ENCODE measurements at places on chromosomes 13 and 19.

GRCh38 chr19:49869009-49869483 is 1.7 kb upstream of the PNKP start:
- DNase-seq = no peak

- DNase-seq = no peak
Observed at GRCh38 chr13:25463496-25463895, 91.7 kb downstream of the ATP8A2 start.

- DNase-seq = no peak
Observed at GRCh38 chr19:4582980-4583842, 23.7 kb upstream of the SEMA6B start.

DNA sequence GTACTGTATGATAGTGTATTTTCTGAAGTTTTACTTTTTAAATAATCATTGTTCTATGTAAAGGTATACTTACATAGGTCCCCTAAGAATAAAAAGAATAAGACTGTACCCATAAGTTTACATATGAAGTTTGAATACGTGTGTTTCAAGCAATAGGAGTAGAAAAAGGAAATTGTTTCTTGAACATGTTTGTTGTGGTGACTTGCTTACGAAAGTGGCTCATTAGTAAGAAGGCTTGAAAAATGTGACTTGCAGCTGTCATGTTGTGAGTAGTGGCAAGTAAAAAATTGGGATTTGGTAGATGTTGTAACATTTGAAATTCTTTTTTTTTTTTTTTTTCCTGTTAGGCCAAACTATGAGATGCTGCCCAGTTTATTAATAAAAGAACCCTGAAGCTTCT is 203.3 kb downstream of the LMO7 start:
- DNase-seq = no peak

DNA sequence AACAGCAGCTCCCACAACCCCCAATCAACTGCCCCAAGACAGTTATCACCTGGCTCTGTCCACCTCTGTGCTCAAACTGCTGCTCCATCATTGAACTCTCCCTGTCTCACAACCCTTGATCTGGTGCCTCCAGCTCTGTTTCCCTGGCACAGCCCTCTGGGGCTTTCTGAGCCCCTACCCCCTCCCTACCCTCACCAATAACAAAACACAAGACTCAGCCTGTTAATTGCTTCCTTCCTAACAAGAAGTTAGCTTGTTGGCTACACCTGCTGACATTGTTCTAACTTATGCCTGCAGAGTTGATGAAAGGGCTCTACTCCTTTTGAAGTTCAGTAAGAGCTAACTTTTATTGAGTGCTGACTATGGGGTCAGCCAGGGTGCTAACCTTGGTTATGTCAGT is 99.4 kb upstream of the FNDC3A start:
- no peak for DNase-seq

DNA sequence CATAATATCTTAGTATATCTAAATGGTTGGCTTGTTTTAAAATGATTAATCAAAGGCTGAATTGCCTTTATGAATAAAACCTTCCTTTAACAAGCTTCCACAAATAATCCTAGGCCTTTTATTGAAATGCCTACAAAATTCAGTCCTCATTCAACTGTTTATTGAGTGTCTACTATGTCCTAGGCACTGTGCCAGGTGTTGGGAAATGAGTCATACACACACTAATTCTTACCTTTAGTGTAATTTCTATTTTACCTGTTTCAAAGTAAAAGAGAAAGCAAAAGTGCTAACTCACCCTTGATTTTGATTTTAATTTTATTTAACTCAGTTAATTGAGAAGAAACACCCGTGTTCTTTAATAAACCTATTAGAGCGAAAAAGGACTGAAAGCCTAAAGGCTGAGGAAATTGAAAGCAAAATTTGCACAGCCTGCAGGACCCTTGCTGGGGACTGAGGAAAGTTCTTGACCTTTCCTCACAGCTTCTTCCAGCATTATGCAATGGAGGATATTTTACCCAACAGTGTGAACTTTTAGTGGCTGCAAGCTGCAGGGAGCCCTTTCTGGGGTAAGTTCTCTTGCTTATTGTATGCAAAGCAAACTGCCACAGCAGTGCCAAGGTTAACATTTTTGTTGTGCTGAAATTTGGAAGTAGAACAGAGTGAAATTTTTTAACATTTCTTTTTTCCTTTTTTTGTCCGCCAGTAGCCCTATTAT is 83.1 kb downstream of the B3GLCT start:
- DNase-seq = no peak

- no peak for DNase-seq
Observed at GRCh38 chr13:34207334-34207733, 389.4 kb downstream of the RFC3 start.

DNA sequence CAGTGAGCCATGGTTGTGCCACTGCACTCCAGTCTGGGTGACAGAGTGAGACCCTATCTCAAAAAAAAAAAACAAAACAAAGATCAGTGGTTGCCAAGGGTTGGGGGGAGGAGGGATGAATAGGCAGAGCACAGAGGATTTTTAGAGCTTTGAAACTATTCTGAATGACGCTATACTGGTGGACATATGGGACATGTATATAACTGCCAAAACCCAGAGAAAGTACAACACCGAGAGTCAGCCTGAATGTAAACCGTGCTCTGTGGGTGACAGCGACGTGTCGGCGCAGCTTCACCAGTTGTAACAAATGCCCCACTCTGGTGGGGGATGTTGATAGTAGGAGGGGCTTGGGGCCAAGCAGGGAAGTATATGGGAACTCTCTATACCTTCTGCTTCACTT is 32.9 kb downstream of the ZIC5 start:
- no peak for DNase-seq

DNA sequence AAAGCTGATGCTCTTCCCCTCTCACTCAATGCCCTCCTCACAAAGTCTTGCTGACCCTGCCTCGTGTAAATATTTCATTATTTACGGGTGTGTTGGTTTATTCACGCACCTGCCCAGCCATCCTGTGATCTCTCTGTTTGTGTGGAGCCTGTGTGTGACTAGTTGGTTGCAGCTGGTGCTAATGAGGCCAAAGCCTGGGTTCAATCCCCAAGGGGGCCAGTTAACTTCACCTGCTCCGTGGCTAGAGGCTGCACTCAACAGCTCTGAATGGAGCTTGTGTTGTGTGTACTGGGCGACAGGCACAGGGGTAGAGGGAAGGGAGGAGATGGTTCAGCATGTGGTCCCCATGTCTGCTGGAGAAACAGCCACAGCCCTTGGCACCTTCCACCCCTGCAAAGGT is 109.5 kb downstream of the DNAJC15 start:
- no peak for DNase-seq

GRCh38 chr13:58729361-58729760 is 1097.8 kb downstream of the PCDH17 start:
- DNase-seq = no peak

- no peak for DNase-seq
Observed at GRCh38 chr19:22526661-22527272, 104.6 kb upstream of the ZNF98 start.

DNA sequence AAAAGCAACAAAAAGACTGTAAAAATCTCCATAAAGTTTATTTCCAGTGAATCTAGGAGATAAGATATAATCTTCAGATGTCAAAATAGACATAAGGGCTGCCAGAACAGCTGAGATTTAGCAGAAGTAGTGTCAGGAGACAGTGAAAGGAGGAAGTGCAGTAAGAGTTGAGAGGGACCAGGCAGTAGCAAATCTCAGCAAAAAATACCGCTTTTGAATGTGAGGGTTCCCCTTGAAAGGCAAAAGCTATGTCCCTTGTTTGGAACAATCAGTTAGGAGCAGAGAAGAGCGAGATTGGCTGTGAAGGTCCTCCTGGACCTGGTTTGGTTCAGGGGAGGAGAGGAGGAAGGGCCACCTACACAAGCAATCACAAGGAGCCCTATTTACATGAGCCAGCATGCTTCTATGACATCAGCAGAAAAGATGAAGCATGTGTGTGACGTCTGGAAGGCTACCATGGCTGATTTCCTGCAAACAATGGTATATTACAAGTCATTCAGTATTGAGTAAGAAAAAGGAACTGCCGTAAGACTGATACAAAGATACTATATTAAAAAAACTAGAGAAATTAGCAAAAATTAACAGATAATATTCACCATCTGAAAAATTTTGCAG is 98.9 kb upstream of the SIAH3 start:
- no peak for DNase-seq

- DNase-seq = no peak
Observed at GRCh38 chr13:72194523-72194922, 327.5 kb upstream of the DACH1 start.

GRCh38 chr19:48296963-48297734 is 27.3 kb downstream of the ZNF114 start:
- no peak for DNase-seq

- DNase-seq = no peak
Observed at GRCh38 chr13:58843567-58843966, 1212.0 kb downstream of the PCDH17 start.

- DNase-seq = no peak
Observed at GRCh38 chr19:47499863-47500830, 14.7 kb downstream of the NAPA start.

- DNase-seq = no peak
Observed at GRCh38 chr13:98489446-98490194, 87.3 kb downstream of the STK24 start.

GRCh38 chr13:98672947-98673613 is 79.4 kb downstream of the SLC15A1 start:
- peak; percentile 64 for DNase-seq

DNA sequence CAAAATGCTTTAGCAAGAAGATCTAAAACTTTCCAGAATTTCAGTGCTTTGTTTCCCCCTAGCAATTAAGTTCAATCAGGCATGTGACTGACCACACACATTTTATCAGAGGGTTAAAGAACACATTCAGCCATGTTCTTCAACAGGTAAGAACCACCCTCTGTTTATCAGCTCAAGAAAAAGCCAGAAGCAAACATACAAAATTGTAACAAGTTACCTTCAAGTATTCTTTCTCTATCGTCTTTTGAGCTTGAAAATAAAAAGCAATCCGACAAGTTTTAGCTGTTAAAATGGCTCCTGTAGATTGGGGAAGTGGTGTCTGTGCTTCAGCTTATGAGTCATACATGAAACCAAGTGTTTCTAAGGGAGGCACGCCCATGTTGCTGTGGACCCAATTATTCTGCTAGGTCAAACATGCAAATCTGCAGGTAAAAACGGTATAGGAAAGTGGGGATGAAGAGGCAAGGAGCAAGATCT is at the start of gene ELF1:
Gene ELF1, minus strand, starts transcription at position 306 of the 477 bp plus-strand sequence. CDS start 37,262 bp downstream, outside the sequence.
- peak; percentile 92 for DNase-seq

- no peak for DNase-seq
Observed at GRCh38 chr19:43976732-43977131, 7.3 kb upstream of the ZNF155 start.

GRCh38 chr13:41548031-41548430 is 90.7 kb downstream of the RGCC start:
- no peak for DNase-seq

GRCh38 chr13:53032849-53033248 is 4.2 kb downstream of the OLFM4 start:
- DNase-seq = no peak

DNA sequence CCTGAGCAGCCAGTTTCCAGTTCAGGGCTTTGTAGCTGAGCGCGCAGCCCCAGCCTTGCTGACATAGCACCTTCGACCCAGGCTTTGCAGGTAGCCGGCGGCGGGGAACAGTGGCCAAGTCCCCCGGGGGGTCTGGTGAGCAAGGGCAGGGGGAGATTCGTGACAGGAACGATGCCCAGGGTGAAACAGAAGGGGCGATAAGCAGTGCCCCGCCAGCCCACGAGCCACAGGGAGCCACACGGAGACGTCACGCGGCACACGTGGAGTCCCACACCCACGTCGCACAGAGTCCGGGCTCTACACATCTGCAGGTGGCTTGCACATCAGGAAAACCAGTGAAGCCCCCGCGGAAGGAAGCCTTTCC is 127.2 kb downstream of the SOX1 start:
- DNase-seq = no peak

- no peak for DNase-seq
Observed at GRCh38 chr13:66534561-66534960, 695.6 kb downstream of the PCDH9 start.
